ENCODE measurements at places on chromosomes 2 and 18. TPM values are rescaled to one million over a fixed set of nuclear protein-coding genes. Genes with fewer than 3 reads are reported as not detected.

Gene LONRF2
- total RNA-seq: 0.13 TPM

Gene SAG
- not detected for total RNA-seq

Gene GCG
- total RNA-seq: not detected

Gene FZD7
- total RNA-seq: 0.75 TPM

Gene IL36A
- not detected for total RNA-seq

Gene CDH20
- total RNA-seq: 0.11 TPM

Gene NDC80
- 44.4 TPM for total RNA-seq

Gene TRIM43B
- not detected for total RNA-seq

Gene MEP1B
- not detected for total RNA-seq

Gene RPE
- 49.8 TPM for total RNA-seq

Gene PRKAG3
- not detected for total RNA-seq

Gene CARF
- 5.5 TPM for total RNA-seq

Gene UGT1A4
- total RNA-seq: not detected

Gene GPR45
- total RNA-seq: not detected

Gene PIEZO2
- total RNA-seq: not detected

Gene C1GALT1C1L
- not detected for total RNA-seq

Gene TSHZ1
- 17.9 TPM for total RNA-seq

Gene CHRNG
- not detected for total RNA-seq

Gene TXNDC2
- not detected for total RNA-seq

Gene ANO7
- total RNA-seq: 0.86 TPM

Gene CCDC178
- not detected for total RNA-seq

Gene DPYSL5
- not detected for total RNA-seq

Gene BOLL
- total RNA-seq: not detected

Gene PLCL1
- 0.70 TPM for total RNA-seq
